Stimulated activated CD8-positive, alpha-beta memory T cell treated with anti-CD3 and anti-CD28 coated beads, Interleukin-7, amount 100 ng/mL, for 4 hours (primary cell): ENCODE measurements at places on chromosomes 1 and 21.

GRCh38 chr1:100320311-100321099, 31.8 kb upstream of the CDC14A start:
- DNase-seq = no peak

GRCh38 chr1:168112673-168113305, 23.9 kb downstream of the GPR161 start:
- DNase-seq = peak; percentile 8

DNA sequence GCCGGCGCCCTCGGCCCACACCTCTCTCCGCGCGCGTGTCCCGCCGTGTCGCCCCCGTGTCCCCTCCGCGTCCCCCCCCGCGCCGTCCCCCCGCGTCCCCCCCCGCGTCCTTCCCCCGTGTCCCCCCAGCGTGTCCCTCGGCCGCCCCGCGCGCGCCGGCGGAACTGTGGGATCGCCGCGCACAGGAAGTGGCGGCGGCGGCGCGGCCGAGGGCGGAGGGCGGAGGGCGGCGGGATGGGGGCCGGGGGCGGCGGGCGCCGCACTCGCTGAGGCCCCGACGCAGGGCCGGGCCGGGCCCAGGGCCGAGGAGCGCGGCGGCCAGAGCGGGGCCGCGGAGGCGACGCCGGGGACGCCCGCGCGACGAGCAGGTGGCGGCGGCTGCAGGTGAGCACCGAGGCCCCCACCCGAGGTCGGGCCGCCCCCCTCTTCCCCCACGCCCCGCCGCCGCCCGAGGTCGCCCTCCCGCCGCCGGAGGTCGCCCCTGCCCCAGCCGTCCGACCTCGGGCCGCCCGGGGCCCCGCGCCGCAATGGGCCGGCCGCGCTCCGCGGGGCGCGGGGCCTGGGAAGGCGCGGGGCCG, at the start of gene AGPAT3:
Gene AGPAT3 (plus strand): TSS at position 262 of the 578 bp plus-strand sequence. CDS start 94,459 bp downstream, outside the sequence.
- DNase-seq = no peak

DNA sequence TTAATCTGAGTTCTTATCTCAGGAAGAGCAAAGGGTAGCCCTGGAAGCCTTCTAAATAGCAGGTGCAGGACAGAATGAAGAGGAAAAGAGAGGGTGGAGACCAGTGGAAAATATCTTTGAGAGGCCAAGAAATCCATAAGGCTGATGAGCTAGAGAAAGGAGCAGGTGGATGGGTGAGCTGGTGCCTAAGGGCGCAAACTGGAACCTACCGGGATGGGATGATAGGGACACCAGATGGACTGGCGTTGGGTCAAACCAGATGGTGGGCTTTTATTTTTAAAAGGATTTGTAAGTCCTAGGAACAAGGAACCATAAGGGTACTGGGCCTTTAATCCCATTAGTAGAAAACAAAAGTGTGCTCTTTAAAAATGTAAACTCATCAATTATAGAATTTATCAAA, 59.7 kb downstream of the RGL1 start:
- DNase-seq = no peak

- no peak for DNase-seq
Measured at GRCh38 chr21:15560383-15561056, 169.3 kb upstream of the USP25 start.
